ENCODE measurements at places on chromosomes 6 and 20.

DNA sequence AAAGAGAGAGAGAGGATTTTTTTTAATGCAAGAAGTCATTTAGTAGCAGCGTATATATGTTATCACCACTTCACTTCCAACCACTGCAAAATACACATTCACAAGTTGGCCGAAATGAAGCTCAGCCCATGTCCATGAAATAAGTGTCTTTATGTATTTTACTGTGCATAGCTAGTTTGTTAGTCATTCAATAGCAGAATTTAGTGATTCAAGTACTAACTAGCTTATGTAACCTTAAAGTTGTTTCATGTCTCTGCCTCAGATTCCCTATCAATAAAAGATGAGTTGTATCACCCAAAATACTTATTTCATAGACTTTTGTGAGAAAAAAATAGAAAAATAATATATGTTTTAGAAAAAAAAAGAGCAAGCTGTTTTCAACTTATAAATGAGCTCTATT is 153.7 kb upstream of the PRDM1 start:
- no peak for DNase-seq

GRCh38 chr20:64104667-64105451 is 2.5 kb downstream of the NPBWR2 start:
- no peak for DNase-seq

DNA sequence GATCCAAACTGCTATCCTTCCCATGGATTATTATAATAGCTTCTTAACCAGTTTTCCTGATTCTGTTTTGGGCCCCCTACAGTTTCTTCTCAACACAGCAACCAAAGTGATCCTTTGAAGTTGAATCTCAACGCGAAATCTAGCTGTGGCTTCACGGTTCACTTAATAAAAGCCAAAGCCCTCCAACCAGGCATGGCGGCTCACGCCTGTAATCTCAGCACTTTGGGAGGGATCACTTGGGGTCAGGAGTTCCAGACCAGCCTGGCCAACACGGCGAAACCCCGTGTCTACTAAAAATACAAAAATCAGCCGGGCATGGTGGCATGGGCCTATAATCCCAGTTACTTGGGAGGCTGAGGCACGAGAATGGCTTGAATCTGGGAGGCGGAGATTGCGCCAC is 3.3 kb downstream of the RMND1 start:
- DNase-seq, result no peak

DNA sequence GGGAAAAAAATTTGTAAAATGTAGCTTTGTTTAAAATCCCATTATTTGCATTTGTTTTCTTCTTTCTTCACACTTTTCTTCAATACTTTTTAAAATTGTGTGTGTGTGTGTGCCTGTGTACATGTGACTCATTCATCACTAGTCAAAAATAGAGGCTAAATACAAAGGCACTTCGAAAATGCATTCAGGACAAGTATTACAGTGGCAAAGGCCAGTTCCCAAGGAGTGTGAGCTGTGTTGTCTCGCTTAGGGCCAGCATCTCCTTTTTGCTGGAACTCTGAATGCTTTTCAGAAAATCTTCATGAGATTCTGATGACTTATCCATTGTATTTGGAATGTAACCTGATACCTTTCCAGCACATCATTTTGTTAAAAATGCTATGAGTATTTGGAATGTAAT is 288.5 kb upstream of the CNR1 start:
- DNase-seq, result no peak

DNA sequence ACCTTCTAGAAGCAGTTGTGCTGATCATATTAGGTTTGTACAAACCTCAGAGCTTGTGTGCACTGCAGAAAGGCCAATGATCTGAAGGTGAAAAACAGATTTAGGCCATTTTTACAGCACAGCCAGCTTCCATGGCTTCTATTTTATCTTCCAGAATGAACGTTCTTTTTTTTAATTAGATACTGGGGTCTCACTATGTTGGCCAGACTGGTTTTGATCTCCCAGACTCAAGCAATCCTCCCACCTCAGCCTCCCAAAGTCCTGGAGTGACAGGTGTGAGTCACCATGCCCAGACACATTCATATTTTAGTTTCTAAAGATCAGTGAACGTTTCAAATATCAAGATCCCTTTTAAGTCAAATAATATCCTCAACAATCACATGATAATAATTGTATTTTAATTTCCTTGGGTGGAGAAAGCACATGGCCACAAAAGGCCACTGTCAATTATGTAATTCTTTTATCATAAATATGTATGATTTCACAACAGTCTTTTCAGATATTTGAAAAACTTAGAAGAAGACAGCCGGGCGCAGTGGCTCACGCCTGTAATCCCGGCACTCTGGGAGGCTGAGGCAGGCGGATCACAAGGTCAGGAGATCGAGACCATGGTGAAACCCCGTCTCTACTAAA is 326.7 kb upstream of the JARID2 start:
- DNase-seq, result no peak

GRCh38 chr6:79630883-79631692 is at the start of gene SH3BGRL2:
SH3BGRL2 (plus strand) TSS chr6:79631329; CDS start chr6:79631462, 133 bp downstream.
- peak; percentile 38 for DNase-seq

DNA sequence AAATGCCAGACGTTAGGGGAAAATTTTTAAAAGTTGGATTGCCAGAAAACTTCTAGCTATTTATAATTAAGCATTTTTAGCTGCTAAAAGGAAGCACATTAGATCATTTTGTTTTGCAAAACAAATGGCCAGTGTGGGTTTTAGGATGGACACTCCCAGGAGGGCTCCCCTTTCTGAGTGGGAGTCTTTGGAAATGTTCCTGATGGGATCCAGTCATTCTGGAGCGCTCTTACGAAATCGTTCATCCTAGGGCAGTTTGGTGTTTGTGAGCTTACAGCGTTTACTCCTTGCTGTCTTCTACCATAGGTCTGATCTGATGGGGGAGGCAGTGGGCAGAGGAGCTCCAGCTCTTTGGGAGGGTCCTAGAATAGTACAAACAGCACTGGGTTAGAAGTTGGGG is 14.7 kb downstream of the GNAS start:
- DNase-seq, result no peak

DNA sequence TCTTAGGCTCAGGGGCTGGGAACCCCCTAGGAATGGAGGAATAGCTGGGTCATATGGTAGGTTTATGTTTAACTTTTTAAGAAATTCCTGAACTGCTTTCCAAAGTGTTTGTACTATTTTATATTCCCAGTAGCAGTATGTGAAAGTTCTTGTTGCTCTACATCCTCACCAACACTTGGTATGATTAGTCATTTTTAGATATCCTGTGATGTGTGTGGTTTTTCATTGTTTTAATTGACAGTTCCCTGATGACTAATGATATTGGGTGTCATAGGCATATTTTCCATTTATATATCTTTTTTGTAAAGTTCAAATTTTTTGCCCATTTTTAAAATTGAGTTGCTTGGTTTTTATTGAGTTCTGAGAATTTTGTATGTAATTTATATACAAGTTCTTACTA is 72.3 kb downstream of the SLC16A10 start:
- DNase-seq, result no peak

DNA sequence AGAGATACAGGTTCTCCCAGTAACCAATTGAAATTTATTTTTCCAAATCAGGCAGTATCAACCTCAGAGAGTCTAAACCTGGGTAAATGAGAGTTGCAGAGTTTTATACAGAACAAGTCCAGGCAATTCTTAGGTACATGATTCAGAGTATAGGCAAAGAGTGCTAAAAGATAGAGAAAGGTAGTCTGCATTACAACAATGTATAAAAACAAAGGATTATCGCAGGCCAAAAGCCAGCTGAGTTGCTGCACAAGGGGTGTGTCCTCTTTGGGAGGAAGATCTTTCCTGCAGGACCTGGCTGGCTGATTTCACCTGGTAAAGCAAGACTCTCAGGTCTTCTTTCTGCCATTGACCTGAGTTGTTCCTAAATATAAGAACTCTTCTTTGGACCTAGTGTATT is 48.9 kb upstream of the ECHDC1 start:
- no peak for DNase-seq

- no peak for DNase-seq
Observed at GRCh38 chr6:34132486-34133185, 13.3 kb downstream of the GRM4 start.

- DNase-seq, result no peak
Observed at GRCh38 chr6:75794351-75794846, 45.4 kb downstream of the MYO6 start.
